ENCODE measurements at places on chromosomes 13 and 19.

DNA sequence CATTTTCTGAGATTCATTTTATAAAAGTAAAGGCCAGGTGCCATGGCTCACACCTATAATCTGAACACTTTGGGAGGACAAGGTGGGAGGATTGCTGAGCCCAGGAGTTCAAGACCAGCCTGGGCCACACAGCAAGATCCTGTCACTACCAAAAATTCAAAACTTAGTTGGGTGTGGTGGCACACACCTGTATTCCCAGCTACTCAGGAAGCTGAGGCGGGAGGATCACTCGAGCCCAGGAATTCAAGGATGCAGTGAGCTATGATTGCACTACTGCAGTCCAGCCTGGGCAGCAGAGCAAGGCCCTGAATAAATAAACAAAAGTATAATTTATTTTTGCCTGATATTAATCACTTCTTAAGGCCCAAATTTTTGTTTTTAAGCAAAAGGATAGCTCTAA, 40.5 kb downstream of the DHRS12 start:
- no peak for DNase-seq

- no peak for DNase-seq
Measured at GRCh38 chr19:29668746-29669609, 3.7 kb downstream of the PLEKHF1 start.

GRCh38 chr19:16160445-16160942, 12.8 kb downstream of the CIB3 start:
- no peak for DNase-seq

DNA sequence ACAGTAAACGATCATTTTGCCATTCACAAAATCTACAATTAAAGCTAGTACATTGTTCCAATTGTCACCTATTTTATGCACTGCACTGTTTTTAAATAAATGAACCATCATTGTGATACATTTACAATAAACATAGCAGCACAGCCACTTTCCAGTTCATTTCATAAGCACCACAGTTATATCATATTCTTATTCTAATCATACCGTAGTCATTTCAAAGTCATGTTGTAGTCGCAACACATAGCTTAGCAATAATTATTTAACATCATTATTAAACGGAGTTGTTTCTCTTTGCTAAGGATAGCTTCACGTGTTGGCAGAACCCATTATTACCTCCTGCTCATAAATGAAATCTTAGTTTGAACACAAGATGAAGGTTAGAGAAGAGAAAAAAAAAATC, 2.2 kb upstream of the PCDH9 start:
- DNase-seq: no peak

- DNase-seq: no peak
Measured at GRCh38 chr13:28583651-28584091, 75.3 kb upstream of the POMP start.
